ENCODE measurements at places on chromosomes 13 and 19.

- no peak for DNase-seq
These were observed 28.3 kb downstream of the SMAD9 start for GRCh38 chr13:36891752-36892151.

DNA sequence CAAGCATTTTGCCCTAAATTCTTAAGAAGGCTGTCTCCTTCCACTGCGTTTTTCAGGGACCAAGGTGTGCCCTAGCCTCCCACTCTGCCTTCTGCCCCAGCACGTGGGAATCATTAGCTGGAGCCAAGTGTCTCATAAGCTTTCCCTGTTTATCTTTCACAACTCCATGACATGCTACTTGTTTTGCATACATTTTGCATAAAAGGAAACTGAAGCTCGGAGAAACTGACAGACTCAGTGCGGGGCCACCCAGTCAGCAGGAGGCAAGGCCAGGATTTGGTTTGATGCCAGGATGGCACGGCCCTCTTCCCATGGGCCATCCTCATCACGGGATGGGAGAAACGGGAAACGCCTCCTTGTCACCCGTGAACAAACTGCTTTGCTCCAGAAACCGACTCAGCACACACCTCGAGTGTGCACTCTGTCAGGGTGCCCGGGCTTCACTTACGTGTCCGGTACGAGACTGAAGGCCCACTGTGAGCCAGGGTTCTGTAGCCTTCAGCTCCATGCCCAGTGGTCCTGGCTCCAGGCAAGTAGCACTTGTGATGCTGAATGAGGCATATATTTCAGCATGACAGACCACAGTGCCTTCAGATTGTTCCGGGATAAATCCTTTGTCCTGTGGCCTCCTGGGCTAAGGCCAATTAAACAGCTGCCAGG lies 9.6 kb downstream of the CEBPA start:
- no peak for DNase-seq

- DNase-seq, result no peak
These were observed 34.4 kb downstream of the VSTM1 start for GRCh38 chr19:54029301-54029700.

- no peak for DNase-seq
These were observed 147.3 kb downstream of the LHFPL6 start for GRCh38 chr13:39455521-39456175.

GRCh38 chr13:99408703-99409000 lies 92.6 kb upstream of the TM9SF2 start:
- no peak for DNase-seq

- no peak for DNase-seq
These were observed 185.4 kb downstream of the FOXO1 start for GRCh38 chr13:40480915-40481516.

GRCh38 chr19:53945998-53946397 lies 16.7 kb upstream of the CACNG8 start:
- no peak for DNase-seq

DNA sequence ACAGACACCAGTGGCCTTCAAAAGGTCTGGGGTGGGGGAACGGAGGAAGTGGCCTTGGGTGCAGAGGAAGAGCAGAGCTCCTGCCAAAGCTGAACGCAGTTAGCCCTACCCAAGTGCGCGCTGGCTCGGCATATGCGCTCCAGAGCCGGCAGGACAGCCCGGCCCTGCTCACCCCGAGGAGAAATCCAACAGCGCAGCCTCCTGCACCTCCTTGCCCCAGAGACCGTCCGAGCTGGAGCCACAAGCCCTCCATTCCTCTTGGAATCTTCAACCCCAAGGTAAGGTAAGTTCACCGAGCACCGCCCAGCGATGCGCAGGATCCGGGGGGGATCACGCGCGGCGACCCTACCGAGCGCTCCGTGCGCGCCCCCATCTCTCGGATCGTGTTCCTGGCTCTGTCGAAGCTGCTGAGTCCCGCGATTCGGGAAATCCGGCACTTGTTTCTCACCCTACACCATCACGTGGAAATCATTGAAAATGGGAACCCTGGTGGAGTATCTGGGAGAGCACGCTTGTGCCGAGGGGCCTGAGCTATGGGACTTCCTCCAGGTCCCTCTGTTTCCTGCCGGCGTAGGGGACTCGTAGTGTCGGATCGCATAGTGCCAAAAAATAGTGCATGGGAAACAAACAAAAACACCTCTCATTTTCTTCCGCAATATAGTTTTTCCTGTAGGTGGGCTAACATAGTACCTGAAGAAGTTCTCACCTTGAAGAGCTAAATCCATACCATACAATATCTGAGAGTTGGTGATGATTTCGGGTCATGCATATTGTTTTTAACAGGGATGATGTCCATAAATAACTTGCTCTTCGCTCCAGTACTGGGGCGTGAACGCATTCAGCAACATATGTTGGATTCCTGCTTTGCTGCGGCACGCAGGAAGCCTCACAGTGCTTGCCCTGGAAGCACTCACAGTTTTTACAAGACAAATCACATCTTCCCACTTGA lies 9.3 kb downstream of the PDX1 start:
- DNase-seq, result no peak

DNA sequence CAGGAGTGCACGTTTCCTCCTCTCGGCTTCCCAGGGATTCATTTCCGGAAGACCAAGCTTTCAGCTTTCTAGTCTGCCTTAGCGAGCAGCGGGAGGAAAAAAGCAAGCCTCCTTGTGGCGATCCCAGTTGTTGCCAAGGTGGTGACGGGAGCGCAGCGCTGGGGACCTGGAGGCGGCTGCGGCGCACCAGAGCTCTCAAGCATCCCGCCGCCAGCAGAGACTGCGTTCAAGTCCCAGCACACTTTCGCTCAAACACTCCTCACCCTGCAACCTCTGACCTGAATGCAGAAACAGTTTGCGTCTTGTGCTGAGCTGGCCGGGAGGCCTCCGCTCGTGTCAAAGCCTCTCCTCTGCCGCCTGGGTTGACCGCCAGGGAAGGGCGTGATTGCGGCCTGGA lies 4.9 kb downstream of the GSX1 start:
- DNase-seq, result no peak

- no peak for DNase-seq
These were observed 55.3 kb downstream of the FRY start for GRCh38 chr13:32086791-32087441.

- DNase-seq, result no peak
These were observed 318.3 kb upstream of the SGCG start for GRCh38 chr13:22862478-22862877.

- DNase-seq, result no peak
These were observed 1.5 kb downstream of the NFIC start for GRCh38 chr19:3367628-3368440.

- DNase-seq, result no peak
These were observed 11.2 kb downstream of the UNC13A start for GRCh38 chr19:17677002-17677401.

- no peak for DNase-seq
These were observed 1.1 kb downstream of the RBM26 start for GRCh38 chr13:79404985-79405384.

GRCh38 chr13:106919133-106919532 lies 351.2 kb upstream of the ARGLU1 start:
- DNase-seq, result no peak

DNA sequence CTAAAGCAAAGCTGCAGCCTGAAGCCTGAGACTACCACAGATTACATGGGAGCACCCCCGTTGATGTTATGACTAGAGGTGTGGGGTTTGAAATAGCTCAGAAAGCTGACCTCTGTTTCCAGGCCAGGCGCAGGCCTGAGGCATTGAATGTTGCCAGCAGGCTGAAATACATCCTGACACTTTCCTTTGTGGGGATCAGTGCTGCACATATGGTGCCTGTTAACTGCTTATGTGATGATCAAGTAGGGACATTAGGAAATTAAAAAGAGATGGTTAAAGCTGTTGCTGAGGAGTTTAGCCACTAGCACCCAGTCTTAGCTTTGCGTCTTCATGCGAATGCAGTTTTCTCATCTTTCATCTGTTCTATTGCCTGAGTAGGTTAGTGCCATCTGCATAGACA lies 83.2 kb downstream of the CCNA1 start:
- no peak for DNase-seq

- peak; percentile 1 for DNase-seq
These were observed 811 bp upstream of the ZNF8 start for GRCh38 chr19:58277748-58278540.

DNA sequence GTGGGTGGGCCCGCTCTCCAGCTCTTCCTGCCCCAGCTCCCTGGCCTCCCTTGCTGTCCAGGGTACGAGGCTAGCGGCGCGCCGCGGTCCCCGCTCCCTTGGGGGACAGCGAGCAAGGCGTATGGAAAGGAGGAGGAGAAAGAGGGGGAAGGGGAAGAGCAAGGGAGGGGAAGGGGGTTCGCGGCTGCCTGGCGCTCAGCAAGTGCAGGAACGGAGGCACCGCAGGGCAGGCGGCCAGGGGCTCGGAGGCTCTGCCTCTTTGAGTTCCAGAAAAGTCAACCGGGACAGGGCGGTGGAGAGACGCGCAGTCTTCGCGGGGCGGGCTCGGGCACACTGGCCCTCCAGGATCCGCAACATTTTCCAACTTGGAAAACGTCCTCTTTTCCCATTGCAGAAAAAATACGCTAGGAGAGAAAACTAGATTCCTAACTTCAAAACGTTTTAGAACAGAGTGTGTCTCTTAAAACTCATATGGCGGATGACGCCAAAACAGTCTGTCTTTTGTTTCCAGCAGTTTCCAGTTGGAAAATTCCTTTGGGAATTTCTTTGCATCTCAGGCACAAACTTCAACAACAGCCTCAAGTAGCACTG lies 23.1 kb upstream of the TNFRSF19 start:
- DNase-seq, result no peak

DNA sequence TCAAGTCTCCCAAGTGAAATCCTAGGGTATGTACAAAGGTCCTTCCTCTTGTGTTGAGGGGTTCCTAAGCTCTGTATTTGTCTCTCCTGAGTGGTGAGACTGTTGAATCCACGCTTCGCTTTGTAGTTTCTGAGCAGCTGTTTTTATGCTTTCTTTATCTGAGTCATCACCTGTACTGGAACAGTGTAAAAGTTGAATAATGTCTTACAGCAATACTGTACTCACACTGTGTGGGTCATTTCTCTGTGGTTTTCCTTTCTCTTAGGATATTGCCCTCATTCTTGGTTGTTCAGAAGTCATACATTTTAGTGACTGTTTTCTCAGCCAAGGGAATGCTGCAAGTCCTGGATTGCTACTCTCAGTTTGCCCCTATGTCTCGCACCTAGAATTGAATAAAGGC lies 1596.6 kb downstream of the SLITRK5 start:
- no peak for DNase-seq

GRCh38 chr13:26007261-26008125 lies 44.3 kb downstream of the SHISA2 start:
- no peak for DNase-seq

DNA sequence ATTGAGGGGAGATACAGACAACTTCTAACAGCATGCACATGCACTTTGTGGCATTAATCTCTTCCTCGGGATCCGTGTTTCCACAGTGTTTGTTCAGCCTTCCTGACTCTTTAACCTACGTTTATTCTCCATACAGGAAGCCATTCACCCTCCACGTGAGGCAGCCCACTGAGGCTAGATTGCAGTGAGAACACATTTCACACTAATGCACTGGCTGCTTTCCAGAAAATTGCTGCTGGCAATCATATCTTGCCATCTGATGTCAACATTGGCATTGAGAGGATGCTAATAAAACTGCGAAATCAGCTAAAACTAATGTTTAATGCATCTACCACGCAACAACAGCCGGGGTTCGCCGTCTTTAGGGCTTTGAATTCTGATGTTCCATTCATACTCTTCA lies 30.0 kb downstream of the DCLK1 start:
- DNase-seq, result no peak

DNA sequence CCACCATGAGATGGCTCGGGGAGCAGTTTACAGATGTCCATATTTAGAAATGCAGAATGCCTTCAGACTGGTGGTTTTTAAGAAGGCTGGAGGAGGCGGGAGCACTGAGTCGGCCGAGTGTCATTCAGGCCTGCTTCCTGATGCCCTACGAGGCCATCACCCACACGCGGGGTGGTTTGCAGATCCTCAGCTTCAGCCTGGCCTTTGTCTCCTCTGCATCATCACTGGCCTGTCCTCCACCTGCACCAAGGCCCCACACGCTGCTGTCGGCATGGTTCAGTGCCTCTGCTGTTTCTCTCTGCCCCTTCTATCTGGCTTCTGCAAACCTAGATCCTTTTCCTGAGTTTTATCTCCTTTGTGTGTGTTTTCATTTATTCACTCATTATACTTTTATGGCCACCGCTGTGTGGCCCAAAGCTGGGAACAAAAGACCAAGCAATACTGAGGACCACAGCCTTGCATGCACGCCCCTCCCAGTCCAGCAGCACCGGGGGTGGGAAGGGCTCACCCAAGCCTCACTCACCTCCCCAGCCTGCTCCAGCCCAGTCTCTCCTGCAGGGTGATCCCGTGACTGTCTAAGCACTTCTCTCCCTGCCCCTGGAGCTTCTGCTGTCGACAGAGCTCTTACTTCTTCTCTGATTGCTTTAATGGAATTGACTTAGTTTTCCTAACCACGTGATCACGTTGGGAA lies 240.8 kb downstream of the TEX29 start:
- DNase-seq, result no peak

- DNase-seq, result no peak
These were observed 5.4 kb upstream of the CDC37 start for GRCh38 chr19:10408511-10409283.

DNA sequence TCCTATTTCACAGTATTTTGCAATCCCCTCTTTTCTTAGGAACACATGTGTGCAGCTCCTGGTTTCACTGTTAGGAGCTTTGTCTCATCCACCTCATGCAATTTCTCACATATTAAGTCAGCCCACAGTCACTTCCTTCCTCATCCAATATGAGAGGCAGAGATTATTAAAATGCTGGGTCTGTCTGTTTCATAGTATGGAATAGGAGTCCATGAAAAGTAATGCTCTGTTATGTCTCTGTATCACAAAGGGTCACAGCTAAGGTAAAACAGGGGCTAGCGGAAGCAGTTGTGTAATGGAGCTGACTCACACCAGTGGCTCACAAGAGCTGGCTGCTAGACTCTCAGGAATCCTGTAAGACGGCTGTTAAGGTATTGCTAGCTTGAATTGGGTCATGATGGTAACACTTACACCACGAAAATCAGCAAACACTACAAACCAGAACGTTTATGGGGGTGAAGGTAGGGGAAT lies 216.5 kb downstream of the EFNB2 start:
- peak; percentile 82 for DNase-seq

DNA sequence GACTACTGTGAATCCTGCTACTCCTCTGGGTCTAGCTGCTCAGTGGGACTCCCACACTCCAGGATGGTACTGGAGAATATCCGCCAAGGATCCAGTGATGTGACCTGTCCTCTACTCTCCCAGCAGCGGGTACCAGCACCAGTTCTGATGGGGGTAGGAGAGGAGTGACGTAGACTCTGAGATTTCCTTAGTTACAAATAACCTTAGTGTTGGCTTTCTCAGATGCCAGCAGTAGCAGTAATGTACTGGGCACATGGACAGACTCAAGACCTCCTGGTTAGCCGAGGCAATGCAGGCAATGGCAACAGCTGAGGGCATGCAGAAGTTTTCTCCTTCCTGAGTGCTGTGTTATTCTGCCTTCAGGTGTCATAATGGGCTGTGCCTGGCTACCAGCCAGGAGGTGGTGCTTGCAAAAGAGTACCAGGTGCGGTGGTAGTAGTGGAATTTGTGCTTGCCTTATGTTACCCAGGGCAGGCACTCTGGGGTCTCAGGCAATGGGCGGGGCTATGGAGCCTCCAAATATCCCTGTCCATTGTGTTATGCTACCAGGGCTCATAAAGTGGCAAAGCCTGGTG lies 105.3 kb upstream of the KLF5 start:
- no peak for DNase-seq

- DNase-seq, result no peak
These were observed 47.7 kb upstream of the SPATA13 start for GRCh38 chr13:24112791-24113190.

Data from AG09309 (cell line).